ENCODE measurements at places on chromosomes 4 and X.

- peak; percentile 45 for DNase-seq
Measured at GRCh38 chrX:19595043-19595677, 79.9 kb upstream of the MAP3K15 start.

DNA sequence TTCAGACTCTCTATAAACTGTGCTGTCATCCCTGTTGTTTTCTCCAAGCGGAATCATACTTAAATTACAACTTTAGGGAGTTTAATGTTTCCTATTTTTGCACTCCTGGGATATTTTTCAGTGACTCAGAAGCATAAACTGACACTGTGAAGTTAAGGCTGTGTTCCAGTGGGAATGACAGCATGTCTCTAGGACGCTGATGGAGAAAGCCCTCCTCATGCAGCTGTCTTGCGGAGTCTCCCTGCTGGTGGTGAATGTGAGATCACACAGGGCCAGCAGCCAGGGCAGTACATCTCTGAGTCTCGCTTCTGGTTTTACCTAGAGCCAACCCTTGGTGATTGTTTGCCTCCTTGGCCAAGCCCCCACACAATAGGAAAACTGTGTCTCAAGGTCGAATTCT, 53.3 kb downstream of the NFKB1 start:
- DNase-seq, result peak; percentile 62

DNA sequence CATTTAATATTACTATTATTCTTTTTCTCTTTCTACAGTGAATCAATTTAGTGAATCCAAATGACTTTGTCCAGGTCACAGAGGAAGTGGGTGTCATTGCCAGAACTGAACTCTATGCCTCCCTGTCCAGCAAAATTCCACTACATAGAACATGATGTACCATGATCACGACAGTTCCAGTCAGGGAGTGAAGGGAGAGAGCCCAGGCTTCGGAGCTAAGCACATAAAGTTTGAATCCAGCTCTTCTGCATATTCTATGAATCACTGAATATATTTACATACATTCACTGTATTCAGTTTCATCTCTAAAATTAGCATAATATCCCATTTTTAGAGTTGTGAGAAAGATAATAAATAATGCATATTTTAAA, 17.4 kb downstream of the ARHGEF38 start:
- no peak for DNase-seq

DNA sequence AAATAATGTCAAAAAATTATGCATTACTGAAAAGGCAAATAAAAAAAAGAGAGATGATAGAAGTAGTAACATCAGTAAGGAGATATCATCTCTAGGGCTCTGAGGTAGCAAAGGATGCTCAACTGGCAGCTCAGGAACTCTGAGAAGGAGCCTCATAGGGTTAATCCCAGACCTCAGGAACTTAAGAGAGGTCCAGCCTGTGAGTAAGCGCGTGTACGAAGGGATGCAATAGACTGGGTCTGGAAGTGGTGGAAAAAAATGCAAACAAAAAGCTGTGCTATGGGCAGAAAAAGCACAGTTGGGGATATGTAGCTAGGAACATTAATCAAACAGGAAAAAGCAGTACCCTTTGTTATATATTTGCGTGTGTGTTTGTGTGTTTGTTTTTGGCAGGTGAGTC, 282.0 kb downstream of the GALNTL6 start:
- no peak for DNase-seq

GRCh38 chr4:126916626-126917140, 716.1 kb upstream of the INTU start:
- DNase-seq, result peak; percentile 34

GRCh38 chr4:89703829-89704590, 133.0 kb downstream of the SNCA start:
- no peak for DNase-seq

All from Ammon's horn (tissue), 1 donor.